Lung microvascular endothelial cell (primary cell): ENCODE measurements at places on chromosomes 2 and 18. TPM values are rescaled to one million over a fixed set of nuclear protein-coding genes. Genes with fewer than 3 reads are reported as not detected.

The FAM237A gene
- not detected in 2 replicates for total RNA-seq

The PDE1A gene
- 3.0 and 3.7 TPM in 2 replicates for total RNA-seq

DNA sequence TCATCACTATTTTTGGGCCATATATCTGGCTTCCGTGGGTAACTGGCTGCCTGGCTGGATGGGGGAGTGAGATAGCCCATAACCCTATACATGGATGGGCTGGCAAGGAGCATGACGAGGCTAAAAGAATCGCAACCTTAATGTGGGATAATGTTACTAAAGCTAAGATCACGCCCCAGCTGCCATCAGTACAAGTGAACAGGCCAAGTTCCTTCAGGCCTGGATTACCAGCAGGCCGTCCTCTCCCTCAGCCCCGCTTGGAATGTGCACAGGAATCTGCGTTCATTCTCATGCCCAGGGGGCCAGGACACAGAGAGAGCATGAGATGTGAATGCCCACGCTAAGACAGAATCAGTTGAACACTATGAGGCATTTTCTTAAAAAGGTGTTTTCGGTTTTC, 34.7 kb downstream of the RMC1 start:
- DNase-seq, result no peak

DNA sequence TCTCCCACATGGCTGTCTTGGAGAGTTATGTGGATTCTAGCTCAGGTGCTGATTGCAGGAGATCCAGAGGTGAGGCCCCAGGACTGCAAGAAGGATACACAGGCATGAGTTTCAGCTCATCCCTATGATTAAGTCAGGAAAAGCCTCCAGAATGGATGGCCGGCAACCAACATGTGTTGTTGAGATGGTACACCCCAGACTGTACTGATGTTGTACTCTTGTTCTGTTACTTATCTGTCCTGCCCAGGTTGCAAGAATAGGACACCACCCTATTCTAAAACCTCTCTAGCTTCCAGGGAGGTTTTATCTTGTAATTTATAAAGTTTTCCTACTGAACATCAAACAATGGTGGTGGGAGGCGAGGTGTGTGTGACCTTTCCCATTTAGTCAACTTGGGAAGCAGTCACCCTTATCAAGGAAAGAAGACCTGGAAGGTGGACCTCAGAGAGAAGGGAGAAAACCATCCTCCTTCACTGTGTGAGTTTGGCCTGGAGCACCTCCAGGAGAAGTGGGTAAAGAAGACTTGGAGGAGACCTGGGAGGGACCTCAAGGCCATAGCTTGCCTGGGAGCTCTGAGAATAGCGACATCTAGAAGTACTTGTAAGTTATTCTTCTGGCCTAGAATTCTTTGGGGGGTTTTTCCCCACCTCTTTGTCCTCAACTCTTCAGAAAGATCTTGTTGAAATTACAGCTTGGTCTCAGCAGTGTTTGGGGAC, 8.6 kb downstream of the FAM124B start:
- no peak for DNase-seq

GRCh38 chr2:227990937-227991336, 119.5 kb downstream of the DAW1 start:
- no peak for DNase-seq

- DNase-seq, result no peak
Measured at GRCh38 chr2:211434773-211435172, 878.4 kb downstream of the CPS1 start.

GRCh38 chr18:44887227-44887631, 206.5 kb downstream of the SETBP1 start:
- DNase-seq, result peak; percentile 2

GRCh38 chr2:210162466-210163124, 8.6 kb downstream of the KANSL1L start:
- DNase-seq, result no peak

DNA sequence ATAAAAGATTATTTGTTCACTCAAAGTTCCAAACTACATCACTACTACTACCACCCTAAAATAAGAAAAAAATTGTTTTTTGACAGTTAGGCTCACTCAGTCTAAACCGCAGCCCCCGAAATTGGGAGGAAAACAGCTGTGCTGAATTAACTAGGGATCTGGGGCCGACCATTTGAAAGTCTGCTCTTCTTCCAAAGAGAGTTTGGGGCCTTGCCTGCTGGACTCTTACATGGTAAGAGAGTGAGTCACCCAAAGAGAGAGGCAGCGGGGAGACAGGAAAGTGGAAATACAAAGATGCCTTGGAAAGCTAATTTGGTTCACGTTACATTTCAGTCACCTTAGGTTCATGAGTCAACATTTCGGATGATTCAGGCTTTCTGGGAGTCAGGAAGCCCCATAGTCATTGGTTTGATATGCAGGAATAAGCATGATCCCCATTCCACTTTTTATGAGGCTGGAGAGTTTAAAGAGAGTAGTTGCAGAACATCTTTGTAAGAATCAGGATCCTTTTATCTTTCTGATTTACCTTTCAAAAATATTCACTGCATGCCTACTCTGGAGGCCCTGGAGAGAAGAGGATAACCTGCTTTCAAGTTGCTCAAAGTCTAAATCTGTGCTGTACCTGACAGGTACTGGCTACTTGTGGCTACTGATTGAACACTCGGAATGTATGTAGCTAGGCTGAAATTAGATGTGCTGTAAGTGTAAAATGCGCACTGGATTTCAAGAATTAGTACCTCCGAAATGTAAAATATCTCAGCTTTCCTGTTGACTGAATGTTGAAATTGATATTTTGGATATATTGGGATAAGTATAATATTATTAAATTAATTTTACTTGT, 995 bp upstream of the RTN4 start:
- peak; percentile 99 for DNase-seq
